ENCODE measurements at places on chromosomes 11 and 22. TPM values are rescaled to one million over a fixed set of nuclear protein-coding genes. Genes with fewer than 3 reads are reported as not detected.

DNA sequence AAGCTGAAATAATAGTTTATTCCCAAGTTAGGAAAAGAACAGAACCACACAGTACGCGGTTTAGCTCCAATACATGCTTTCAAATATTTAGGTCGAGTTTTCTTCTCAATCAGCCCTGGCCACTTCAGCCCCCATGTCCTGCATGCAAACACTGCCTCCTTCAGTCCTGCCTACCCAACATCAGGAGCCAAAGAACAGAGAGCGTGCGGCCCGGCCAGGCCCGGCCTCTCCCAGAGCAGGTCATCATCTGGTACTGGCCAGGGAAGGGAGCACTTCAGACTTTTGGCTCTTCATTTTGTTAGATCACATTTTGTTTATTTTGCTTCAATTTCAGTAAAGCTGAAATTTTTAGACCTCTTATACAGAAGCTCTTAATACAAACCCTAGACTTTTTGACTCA lies 6.7 kb downstream of the BRD1 start:
- no peak for DNase-seq

Gene CCDC188
- not detected for total RNA-seq

GRCh38 chr11:78722786-78723185 lies 148.1 kb upstream of the NARS2 start:
- no peak for DNase-seq

- DNase-seq, result peak; percentile 15
Observed at GRCh38 chr22:47000256-47000655, 237.8 kb downstream of the TBC1D22A start.

GRCh38 chr22:29071261-29072045 lies 1.4 kb upstream of the KREMEN1 start:
- no peak for DNase-seq

Gene DSCAML1
- 0.13 TPM for total RNA-seq

DNA sequence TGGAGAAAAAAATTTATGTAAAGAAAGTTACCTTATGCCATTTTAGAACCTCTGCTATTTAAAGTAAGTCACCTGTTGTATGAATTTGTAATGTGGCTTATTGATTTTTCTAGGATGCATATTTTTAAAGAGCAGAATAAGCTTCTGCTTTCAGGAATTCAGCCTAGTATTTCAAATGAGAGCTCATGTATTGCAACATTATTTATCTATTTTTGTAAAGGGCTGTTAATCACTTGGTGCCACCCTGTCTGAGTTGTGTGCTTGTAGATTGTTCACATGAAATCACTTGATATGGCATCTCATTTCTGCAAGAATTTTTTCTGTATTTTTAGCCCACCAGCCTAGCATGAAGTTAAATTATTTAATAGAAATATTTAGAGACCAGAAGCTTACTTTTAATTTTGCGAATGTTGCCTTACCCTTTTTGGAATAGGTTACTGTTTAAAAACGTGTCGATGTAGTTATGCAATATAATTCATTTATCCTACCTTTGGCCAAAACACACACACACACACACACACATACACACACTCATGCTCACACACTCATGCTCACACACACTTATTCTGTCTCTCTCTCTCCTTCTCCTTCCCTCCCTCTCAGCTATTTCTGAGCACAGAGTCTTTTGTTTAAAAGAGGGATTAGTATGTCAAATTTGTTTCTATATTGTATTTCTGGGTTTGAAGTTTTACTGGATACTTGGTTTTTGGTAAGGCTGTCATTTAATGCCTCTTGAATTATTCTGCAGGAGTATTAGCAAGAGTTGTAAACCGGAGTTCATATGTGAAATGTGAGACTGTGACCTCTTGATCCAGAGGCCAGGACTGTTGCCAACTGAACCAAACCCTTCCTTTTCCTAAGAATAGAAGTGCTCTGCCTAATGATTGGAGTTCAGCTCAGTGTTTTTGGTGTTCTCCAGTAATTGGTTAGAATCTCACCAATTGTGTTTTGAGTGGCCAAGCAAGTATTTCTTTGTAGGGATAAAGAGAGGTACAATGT lies 34.4 kb downstream of the YAP1 start:
- DNase-seq, result no peak

GRCh38 chr11:107359701-107360100 lies 97.9 kb downstream of the CWF19L2 start:
- DNase-seq, result no peak

DNA sequence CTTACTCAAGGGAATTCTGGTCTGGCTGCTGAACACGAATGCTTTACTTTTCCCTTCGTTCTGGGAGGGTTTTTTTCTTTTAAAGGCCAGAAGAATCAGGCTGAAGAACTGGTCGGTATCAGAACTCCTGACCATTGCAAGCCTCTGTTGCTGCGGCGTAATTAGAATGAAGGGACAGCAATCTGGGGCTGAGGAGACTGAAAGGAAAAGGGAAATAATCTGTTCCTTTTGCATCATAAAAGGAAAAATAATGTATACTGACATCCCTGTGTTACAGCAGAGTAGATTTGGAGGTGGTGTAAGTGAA lies 670 bp downstream of the SC5D start:
- no peak for DNase-seq

- no peak for DNase-seq
Observed at GRCh38 chr22:37371491-37371890, 55.8 kb downstream of the ELFN2 start.

Gene CRKL
- 61.2 TPM for total RNA-seq

Gene MIOX
- not detected for total RNA-seq
